Anterior cingulate cortex (tissue), 58 donors: ENCODE measurements at places on chromosomes 12 and 14.

DNA sequence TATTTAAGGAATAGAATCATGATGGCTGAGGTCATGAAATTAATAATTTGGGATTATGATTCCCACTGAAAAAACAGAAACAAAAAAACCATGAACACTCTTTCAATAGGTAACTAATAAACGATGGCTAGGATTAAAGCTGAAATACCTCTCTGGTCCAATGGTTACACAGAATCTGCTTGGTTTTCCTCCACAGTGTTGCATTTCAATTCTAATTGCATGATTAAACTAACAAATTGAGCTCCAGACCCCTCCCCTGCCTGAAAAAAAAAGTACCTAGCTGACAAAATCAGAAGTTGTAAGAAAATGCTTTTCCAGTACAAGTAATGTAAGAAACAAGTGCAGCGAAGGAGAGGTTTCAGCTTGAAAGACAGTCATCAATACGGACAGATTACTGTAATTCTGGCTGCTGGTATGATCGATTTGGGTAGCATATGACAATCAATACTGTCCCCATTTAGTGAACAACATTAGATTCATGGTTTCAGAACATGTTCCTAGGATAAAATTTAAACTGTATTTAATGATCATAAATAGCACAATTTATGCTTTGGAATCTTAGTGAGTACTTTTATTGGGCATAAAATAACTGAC lies 32.0 kb downstream of the INSM2 start:
- no peak for DNase-seq

DNA sequence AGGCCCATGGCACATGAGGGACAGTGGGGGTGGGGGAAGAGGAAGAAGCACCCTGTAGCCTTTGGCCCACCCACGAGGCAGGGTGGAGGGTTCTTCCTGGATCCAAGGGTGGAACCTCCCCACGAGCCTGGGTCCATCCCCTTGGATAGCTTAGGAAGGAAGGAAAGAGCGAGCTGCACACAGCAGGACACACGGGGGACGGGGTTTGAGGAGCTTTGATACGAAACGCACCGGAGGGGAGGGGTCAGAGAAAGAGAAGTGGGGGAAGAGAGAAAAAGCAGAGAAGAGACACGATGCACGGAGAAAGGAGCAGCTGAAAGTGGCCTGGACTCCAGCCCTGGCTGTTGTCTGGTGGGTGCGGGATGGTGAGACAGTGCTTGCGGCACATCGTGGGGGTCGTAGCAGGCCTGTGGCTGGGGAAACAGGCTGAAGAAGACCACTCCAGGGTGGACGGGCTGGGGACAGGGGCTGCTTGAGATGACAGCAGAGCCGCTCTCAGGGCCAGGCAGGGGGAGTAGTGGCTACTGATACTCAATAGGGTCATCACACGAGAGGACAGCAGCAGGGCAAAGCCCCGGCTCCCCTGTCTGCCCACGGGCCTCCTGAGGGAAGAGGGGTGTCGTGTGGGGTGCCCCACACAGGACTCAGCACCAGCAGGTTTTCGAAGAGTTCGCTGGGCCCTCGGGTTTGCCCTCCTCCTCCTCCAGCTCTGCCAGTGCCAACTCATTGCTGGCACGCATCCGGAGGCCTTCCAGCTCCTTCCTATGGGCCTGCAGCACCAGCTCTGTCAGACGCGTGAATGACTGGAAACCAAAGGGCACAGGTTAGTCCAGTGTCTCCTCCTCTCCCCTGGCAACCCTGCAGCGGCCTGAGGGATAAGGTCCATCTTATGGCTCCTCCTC lies 5.4 kb upstream of the GPX2 start:
- no peak for DNase-seq

DNA sequence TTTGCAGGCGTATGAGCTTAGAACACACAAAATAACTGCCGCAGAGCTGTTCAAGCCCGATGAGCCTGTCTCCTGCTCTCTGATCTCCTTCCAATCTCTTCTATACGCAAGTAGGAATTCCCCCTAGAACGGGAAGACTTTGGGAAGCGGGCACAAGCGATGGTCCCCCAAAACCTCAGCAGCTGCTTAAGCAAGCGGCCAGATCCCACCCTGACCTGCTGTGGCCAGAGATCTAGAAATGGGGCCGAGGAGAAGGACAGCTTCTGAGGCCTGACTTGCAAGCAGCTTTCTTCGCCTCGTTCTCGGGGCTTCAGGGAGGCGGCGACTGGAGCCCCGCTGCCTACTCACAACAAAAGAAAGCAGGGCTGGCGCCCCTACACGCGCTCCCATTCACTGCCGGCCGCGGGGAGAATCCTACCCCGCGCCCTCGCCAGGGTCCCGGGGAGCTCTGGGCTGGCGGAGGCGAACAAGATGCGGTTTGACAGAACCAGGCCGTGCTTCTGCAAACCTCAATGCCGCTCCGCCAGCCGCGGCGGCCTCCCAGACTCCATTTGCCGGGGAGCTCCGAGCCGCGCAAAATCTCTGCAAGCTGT lies 922 bp downstream of the TBX5 start:
- DNase-seq = no peak

DNA sequence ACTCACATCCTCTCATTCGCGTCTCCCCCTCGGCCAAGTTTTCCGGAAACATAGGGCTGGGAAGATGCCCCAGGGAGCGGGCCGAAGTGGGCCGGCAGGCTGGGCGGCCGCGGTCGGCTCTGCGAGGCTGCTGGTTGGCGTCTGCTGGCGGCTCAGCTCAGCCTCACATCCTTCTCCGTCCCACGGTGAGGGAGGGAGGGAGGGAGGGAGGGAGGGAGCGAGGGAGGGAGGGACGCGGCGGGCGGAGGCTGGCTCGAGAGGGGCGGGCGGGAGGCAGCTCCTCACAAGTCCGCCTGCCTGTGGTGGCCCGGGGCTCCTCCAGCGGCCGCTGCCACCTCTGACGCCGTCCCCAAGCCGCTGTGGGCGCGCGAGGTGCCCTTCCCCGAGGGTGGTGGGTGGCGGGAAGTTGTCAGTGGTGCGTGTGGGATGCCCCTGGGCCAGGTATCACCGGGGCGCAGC lies 93.8 kb downstream of the RFLNA start:
- DNase-seq = peak; percentile 77

- DNase-seq = no peak
Measured at GRCh38 chr12:38508246-38508645, 191.7 kb downstream of the ALG10B start.

GRCh38 chr14:92726135-92726932 lies 22.1 kb downstream of the LGMN start:
- DNase-seq = no peak

GRCh38 chr14:59358102-59358501 lies 107.1 kb downstream of the GPR135 start:
- DNase-seq = no peak

GRCh38 chr12:117857632-117858612 lies 110.9 kb downstream of the KSR2 start:
- DNase-seq = no peak

- DNase-seq = no peak
Measured at GRCh38 chr14:74578479-74578878, 33.6 kb downstream of the LTBP2 start.

DNA sequence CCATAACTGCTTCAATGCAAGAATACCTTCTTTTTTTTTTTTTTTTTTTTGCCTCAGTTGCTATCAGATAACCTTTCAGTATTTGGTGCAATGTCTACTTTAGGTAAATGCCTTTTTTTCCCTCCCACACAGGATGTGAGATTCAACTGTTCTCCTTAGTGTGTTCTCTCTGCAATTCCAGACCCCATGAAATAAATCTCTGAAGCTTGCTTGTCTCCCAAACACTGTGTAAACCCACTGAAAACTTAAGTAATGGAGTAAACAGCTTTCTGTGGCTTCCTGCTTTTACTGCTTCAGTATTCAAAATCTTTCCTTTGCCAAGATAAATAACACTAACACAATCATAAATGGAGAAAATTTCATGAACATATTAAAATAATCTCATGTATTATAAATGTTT lies 55.8 kb upstream of the CLEC14A start:
- no peak for DNase-seq

DNA sequence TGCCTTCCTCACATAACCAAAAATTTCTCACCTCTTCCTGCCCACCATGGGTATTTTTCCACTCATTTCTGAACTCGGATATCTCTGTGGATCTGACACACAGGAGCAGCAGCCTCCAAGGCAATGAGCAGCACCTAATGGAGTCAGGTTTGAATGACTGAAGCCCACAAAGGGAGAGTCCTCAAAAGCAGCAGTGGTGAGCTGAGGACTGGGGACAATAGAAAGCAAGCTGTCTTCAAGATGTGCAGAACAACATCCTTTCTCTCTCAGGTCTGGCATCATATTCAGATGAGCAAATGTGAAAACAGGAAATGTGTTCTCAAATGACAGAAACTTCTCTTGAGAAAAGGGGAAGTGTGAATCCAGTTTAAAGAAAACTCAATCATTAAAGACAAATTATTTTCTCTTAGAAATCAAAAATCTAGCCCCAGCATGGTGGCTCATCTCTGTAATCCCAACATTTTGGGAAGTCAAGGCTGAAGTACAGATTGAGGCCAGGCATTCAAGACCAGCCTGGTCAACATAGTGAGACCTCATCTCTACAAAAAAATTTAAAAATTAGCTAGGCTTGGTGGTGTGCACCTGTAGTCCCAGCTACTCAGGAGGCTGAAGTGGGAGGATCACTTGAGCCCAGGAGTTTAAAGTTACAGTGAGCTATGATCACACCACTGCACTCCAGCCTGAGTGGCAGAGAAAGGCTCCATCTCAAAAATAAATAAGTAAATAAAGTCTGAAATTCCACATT lies 54.2 kb downstream of the C12orf42 start:
- DNase-seq = no peak

- DNase-seq = no peak
Measured at GRCh38 chr12:12598864-12599263, 12.8 kb upstream of the CREBL2 start.

DNA sequence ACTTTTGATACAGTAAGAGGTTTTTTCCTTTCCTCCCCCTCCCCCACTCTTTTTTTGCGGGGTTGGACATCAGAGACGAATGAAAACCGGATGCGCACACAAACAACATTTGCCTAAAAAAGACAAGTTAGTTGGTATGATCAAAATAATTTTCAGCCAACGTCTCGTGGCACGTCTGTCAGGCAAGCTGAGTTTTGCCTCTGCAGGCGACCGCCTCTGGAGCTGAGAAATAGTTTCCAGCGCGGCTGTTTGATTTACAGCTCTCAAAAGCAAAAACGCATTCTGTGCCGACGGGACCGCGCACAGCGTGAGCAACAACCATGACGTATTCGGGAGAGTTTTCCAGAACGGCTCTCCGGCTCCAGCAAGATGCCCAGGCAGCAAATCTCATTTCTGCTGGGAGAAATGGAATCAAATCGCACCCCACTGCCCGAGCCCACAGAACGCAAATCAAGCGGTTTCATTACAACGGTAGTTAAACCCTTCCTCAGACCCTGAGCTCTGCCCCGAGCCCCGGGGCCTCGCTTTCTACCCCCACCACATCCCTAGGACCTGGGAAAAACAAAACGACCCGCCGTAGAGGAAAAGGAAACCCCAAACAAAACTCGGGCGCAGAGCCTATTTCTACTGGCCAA lies 14.2 kb upstream of the CALM1 start:
- DNase-seq = peak; percentile 89

DNA sequence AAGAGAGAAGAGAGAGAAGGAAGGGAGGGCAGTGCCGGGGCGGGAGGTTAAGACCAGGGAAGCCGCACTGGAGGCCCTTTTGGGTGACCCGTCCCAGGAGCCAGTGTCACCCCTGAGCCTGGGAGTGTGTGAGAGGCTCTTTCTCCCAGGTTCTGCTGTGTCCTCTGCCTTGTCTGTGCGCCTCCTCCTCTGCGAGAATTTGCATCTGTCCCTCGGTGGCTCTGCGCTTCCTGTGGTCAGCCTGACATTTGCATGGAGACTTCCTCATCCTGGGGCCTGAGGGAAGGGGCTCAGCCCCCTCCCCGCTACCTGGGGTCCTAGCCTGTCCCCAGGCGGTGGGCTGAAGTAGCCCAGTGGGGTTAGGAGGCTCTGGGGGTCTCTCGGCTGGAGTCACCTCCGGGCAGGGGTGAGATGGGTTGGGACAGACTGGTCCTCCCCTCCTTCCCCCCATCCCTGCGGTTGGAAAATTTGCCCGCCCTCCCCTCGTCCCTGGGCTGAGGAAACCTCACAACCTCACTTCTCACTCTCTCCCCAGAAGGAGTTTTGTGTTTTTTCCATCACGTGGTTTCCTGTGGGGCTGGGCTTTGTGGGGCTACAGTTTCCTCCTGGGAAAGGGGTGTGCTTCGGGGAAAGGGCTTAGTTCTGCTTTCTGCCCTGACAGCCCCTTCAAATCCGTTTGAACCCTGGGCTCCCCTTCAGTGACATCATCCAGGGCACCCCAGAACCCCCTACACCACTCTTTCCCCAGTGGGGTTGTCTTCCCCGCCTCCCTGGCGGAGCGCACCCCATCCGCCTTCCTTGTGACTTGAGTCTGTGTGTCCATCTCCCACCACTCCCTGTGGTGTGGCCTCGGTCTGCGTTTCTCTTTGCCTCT lies 2.5 kb downstream of the PTPN6 start:
- no peak for DNase-seq

DNA sequence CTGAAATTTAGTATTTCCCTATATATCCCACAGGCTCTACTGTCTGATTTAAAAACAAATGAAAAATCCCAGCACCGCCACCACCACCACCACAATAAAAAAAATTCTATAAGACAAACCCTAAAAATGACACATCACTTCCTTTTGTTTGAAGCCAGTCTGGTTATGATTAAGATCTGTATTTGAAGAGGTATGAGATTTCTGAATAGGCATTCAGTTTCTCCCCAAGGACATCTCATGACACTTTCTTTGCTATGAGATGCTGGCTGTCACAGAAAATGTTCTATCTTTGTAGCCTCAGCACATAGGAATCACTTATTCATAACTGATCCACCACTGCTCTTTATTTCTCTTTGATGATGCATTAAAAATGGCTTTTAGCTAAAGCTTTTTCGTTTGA lies 1071.0 kb downstream of the SLC6A15 start:
- no peak for DNase-seq

- DNase-seq = no peak
Measured at GRCh38 chr12:4178424-4179170, 95.0 kb upstream of the CCND2 start.

DNA sequence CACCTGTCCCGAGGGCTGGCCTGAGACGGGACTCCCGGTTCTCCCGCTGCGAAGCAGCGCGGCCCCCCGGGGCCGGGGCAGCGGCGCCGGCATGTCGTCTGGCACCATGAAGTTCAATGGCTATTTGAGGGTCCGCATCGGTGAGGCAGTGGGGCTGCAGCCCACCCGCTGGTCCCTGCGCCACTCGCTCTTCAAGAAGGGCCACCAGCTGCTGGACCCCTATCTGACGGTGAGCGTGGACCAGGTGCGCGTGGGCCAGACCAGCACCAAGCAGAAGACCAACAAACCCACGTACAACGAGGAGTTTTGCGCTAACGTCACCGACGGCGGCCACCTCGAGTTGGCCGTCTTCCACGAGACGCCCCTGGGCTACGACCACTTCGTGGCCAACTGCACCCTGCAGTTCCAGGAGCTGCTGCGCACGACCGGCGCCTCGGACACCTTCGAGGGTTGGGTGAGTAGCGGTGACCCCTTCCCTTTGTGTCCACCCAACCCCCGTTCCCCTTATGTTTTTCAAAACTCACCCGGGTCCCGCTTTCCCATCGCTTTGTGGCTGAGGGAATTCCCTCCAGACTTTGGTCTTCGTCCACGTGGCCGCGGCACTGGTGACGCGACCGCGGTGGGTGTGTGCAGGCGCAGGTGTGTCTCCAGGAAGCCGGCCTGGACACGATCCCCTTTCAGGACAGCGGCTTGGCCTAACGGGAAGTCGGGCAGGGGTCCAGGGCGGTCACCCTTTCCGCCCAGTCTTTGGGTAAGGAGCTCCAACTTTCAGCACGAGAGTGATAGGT lies 826 bp downstream of the PRKCH start:
- no peak for DNase-seq

- DNase-seq = no peak
Measured at GRCh38 chr14:77024171-77024691, 4.3 kb downstream of the IRF2BPL start.
